ENCODE measurements at places on chromosomes 7 and 10.

DNA sequence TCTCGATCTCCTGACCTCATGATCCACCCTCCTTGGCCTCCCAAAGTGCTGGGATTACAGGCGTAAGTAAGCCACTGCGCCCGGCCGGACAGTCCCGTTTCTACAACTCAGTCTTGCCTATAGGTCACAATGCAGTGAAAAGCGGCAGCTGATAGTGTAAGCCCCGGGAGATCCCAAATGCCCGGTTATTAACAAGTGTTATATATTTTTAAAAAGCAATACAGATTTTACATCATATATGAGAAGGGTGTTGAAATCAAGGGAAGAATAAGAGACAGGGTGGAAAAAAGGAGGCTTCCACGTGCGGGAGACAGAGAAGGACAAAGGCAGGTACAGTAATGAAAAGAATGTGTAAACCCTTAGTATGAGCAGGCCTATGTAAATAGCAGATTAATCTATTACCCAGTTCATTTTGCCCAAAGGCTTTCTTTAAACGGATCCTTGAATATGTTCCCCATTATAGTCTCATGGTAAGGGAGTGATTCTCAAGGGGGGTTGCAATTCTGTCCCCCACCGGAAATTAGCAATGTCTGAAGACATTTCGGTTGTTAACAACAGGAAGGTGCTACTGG, 170.8 kb downstream of the PDE1C start:
- no peak for DNase-seq

GRCh38 chr7:151404216-151405011, 5.4 kb downstream of the WDR86 start:
- DNase-seq, result no peak

- no peak for DNase-seq
These were observed 43.1 kb downstream of the CUX1 start for GRCh38 chr7:101860316-101861217.

- no peak for DNase-seq
These were observed 130.7 kb upstream of the CELF2 start for GRCh38 chr10:10886861-10887531.

GRCh38 chr10:97542169-97543024, 30.2 kb upstream of the ANKRD2 start:
- peak; percentile 74 for DNase-seq

- DNase-seq, result no peak
These were observed 76.4 kb upstream of the SCIN start for GRCh38 chr7:12493863-12494686.

DNA sequence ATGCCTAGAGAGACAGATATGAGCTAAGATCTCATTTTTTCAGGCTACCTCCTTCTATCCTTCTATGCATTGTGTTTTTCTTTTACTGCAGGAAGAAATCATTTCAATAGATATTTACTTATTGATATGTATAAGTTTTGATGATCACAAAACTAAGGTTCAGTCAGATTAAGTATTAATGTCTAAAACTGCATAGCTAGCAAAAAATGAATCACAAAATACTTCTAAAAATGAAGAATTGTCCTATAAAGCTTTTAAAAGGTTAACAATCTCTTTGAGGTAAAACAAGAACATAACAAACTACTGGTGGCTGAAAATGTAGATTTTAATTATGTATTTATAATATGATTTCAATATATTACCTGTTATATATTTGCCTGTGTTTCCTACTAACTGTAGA, 632.9 kb upstream of the LRRTM3 start:
- DNase-seq, result no peak

- DNase-seq, result no peak
These were observed 116.2 kb downstream of the LRMDA start for GRCh38 chr10:75547391-75548298.

GRCh38 chr10:6108072-6108471, 19.2 kb downstream of the RBM17 start:
- no peak for DNase-seq

GRCh38 chr10:17836942-17837341, 27.8 kb downstream of the MRC1 start:
- DNase-seq, result no peak

DNA sequence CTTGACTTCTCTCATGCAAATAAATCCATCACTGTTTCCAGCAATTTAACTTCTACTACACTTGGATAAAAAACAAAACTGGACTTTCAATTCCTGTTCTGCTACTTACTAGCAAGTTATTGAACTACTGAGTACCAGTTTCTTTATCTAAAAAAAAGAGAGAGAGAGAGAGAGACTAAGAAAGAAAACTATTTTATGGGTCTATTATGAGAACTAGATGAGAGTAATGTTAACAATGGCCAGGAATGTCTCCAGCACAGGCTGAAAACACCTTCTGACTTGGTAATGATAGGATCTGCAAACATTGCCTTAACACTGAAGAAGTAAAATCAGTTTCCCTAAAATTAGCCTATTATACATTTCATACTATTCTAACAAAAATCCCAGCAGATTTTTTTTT, 5.2 kb downstream of the TSPAN12 start:
- no peak for DNase-seq

- no peak for DNase-seq
These were observed 309.4 kb downstream of the RPS24 start for GRCh38 chr10:78342827-78343653.

- DNase-seq, result no peak
These were observed 44.1 kb upstream of the ZNRF2 start for GRCh38 chr7:30240106-30240800.

GRCh38 chr7:90155206-90155605, 937 bp downstream of the STEAP1 start:
- no peak for DNase-seq

GRCh38 chr7:138595454-138595853, 105.7 kb downstream of the SVOPL start:
- no peak for DNase-seq

DNA sequence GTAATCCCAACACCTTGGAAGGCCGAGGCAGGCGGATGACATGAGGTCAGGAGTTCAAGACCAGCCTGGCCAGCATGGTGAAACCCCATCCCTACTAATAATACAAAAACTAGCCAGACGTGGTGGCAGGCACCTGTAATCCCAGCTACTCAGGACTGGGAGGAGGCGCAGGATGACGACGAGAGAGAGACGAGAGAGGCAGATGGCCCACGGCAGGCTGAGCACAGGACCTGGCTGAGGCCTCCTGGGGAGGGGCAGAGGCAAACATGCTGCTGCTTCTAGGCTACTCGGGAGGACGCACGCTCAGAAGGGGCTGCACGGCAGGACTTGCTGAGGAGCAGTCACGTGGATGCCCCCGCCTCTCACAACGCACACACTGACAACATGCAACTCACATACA, 22.4 kb downstream of the DIP2C start:
- no peak for DNase-seq

DNA sequence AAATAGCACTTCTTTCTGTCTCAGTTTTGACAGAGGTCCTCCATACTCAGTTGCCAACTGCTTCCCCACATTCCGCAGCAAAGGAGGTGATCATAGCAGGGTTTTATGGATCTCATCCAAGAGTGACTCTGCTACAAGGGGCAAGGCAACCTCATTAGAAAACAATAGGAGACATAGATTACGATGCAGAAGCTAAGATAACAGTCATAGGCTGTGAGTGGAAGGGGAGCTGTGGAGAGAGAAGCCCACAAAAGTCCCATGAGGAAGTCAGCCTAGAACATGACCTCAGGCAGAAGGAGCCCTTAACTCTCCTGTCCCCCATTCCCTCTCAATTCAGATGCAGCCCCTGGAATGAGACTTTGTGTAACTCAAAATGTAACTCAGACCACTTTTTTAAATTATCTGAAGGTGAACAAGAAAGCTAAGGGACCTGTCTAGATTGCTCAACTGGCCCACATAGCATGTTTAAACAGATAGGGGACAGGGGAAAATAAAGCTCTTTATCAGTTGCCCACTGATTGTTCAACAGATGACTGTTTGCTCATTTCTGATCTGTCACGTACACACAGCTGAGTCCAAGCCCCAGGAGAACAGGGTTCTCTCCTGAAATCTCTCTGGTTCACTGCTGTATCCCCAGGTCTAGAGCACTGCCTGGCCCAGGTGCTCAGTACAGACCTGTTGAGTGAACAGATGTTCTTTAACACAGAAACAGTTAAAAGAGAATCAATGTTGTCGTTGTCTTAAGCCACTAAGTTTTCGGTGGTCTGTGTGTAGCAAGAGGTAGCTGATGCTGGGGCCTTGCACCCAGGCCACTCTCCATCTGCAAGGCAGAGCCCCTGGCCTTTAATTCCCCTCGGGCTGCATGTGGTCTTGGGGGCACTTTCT, 1.5 kb upstream of the NCOA4 start:
- no peak for DNase-seq

DNA sequence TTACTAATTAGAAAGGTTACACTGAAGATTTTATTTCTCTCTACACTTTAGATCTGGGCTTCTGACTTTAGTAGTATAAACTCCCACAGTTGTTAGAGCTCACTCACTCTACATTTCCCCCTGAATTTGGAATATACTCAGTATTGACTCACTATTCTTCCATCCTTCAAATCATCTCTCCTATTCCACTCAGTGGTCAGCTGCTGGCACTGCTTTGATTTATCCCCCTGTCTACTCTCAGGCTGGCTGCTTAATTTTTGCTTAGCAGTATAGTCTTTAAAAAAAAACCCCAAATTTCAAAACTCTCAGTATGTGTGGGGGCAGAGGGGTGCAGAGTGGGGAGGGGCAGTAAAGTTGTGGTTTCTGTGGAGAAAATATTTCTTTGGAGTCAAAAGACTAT, 68.9 kb downstream of the CDK6 start:
- no peak for DNase-seq

GRCh38 chr7:138468244-138469123, 8.4 kb downstream of the TRIM24 start:
- no peak for DNase-seq

DNA sequence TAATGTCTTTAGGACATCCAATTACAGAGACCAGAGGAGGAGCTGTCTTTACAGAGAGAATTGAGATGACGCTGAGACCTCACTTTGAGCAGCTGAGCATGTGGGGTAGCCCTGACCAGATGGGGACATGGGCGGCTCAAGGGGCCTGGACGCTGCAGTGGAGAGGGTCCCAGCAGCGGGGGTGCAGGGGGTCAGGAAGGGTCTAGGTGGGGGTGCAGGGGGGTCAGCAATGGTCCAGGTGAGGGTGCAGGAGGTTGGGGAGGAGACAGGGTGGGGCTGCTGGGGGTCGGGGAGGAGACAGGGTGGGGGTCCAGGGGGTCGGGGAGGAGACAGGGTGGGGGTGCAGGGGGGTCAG, 43.2 kb upstream of the CFAP46 start:
- no peak for DNase-seq

DNA sequence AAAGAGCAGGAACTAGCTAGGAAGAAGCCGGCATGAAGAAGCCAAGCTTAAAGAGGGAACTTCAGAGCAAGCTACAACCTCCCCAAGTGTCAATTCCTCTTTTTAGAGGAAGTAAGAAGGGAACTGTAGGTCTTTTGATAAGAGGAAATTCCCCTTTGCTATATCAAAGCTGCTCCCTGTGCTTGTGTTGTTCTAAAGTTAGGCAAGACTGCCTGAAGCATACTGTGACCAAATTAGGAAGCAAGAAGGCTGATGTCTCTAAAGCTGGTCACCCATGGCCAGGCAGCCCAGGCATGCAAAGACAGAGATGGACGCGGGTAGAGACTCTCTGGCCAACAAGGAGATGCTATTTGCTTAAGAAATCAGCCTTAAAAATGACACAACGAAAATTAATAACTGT, 87.9 kb downstream of the RNF216 start:
- DNase-seq, result no peak

DNA sequence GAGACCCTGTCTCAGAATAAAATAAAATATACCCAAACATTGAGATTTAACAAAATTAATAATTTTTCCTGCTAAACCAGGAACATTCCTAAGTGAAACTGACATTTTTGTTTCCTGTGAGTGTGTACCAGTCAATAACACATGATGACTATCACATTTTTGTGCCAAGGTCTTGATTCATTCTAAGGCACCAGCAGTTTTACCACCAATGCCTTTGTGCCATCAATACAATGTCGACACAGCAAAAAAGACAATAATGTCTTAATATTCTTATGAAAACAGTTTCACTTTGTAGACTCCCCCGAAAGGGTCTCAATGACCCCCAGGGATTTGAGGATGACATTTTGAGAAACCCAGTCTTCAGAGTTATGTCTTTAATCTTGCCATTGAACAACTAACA, 7.2 kb upstream of the CADPS2 start:
- no peak for DNase-seq

GRCh38 chr10:83834096-83834495, 305.2 kb upstream of the GHITM start:
- DNase-seq, result no peak

GRCh38 chr10:25938405-25938804, 4.4 kb downstream of the MYO3A start:
- DNase-seq, result no peak

DNA sequence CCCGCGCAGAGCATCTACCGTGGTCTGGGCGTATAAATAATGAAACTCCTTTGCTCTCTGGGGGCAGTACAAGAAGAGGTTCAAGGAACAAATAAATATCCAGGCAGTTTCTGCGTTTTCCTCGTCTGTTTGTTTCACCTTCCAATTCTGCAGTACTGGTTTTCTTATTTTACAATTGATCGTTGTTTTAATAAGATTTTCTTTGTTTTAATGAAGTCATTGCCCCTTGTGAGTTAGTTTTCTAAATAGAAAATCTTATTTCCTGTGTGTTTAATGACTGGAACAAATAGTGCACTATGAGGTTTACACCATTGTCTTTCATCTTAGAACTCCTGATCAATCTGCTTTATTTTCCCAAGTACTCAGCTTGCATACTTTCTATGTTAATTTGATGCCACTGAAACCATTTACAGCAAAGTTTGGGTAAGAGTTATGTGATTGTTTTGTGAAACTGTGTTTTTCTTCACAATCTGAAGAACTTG, 1.2 kb downstream of the PLEKHA1 start:
- no peak for DNase-seq

- no peak for DNase-seq
These were observed 139.6 kb downstream of the PTPN20 start for GRCh38 chr10:47050618-47051455.

DNA sequence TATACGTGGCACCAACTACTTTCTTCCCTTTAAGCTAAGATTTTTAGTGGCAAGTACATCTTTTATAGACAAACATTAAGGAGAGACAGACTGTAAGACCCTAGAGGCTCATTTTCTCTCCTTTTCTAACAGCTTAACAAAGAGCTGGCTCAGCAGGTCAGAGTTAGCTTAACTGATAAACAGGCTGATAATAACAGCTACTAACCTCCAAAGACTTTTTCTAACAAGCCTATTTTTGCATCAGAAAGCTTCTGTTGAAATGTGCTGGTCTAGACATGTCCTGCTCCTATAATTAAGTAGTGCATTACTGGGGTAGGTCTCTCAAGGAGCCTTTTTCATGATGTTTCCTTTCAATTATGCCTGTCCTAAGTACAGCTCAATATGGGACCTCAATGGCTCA, 238.2 kb upstream of the FAM3C start:
- no peak for DNase-seq

- DNase-seq, result no peak
These were observed at the start of gene NOS3 for GRCh38 chr7:150990416-150991186. NOS3 (plus strand) TSS chr7:150991017; CDS start chr7:150993804, 2,787 bp downstream.
